ENCODE measurements at places on chromosomes 2 and 18.

DNA sequence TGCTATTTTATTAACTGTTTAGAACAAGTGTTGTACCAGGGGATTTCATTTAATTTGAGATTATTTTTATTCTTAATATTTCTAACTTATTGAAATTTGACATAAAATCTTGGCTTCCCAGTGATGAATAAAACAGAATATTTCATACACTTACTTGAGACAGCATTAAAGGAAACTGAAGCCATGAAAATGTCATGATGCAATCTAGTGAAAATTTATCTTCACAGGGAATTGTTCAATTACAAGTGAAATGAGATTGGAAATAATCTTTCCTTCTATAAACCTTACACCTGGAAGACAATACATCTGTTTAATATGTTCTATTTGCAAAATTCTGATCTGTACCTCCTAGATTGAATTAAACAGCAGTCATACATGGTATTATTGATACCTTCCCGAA lies 511.0 kb upstream of the CDH7 start:
- no peaks in the 10 kb centered on the region for H3K4me1 ChIP-seq
- H3K4me3 ChIP-seq = no peak overlapping the region
- no peak for DNase-seq

DNA sequence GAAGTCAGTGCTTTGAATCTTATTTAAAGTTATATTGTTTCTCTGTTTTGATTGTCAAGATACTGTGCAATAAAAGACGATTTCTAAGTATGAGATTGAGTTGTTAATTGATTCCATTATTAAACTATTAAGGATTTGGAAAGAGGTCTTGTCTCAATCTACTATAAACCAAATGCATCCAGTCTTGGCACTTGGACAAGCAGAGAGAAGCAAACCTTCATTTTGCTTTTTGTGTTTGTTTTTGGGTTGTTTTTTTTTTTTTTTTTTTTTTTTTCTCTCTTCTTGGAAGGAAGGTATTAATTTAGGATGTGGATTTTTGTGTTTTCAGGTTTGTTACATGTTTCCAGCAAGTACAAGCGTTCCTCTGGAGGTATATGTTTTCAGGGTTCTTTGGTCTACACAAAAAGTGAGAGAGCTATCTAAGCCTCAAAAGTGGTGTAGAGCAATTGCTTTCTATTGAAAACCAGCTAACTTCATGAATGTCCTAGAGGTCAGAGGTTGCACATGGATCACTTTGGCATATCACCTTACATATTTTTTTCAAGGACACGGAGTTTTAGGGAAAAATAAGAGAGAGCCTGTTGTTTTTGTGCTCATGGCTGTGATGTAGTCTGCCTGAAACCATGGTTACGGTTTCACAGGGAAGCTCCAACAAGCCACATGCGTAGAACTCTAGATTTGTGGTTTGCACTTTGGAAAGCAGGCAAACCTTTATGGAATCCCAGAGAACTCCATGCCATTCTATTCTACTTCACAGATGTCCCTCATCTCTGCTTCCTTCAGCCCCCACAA lies 1.8 kb downstream of the PRKCE start:
- H3K36me3 ChIP-seq = no peaks in the 10 kb centered on the region
- no peak overlapping the region for H3K27ac ChIP-seq
- no peak for DNase-seq
- H3K4me3 ChIP-seq = no peak overlapping the region

GRCh38 chr2:109727929-109728447 lies 66.1 kb upstream of the RGPD5 start:
- no peak for DNase-seq
- H3K27me3 ChIP-seq = no peaks in the 10 kb centered on the region
- H3K27ac ChIP-seq = no peak overlapping the region
- no peak overlapping the region for H3K4me3 ChIP-seq

DNA sequence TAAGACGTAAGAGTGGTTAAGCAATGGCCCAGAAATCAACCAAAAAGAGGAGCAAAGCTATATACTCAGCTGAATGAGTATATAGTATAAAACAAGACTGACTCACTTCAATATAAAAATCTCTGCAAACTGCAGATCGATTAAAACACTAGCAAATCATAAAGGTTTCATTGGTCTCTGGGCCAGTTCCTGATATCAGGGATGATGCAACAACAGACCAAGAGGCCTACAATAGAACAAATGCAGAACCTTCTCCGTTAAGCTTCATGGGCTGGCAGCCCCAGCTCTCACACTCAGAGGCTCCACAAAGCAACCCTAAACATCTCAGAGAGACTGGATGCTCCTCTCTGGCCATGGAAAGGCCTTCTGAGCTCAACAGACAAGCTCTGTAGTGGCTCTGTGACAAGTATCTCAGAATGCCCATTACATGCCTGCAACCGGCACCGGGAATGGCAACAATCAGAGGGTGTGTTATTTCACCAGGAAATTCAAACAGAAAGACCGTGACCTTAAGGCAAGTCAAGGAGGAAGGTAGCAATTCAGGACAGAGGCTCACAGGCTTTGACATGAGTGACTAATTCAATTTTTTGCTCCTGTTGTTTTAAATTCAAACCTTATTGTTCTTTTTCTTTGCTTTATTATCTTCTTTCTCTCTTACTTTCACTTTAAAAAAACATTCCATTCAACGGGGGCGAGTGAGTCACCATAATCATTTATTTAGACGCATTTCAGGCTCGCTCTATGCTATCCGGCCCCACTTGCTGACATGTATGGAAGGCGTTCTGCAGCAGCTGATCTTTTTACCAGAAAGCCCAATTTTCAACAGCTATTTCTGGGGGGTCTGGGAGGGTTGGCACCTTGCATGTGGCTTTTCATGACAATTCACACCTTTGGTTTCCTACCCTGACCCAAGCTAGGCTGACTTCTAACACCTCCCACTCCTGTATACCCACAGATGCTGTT lies 15.1 kb downstream of the CYRIA start:
- H3K4me1 ChIP-seq = no peaks in the 10 kb centered on the region
- H3K4me3 ChIP-seq = no peak overlapping the region
- no peak for DNase-seq
- H3K27me3 ChIP-seq = no peaks in the 10 kb centered on the region
- H3K27ac ChIP-seq = no peak overlapping the region

DNA sequence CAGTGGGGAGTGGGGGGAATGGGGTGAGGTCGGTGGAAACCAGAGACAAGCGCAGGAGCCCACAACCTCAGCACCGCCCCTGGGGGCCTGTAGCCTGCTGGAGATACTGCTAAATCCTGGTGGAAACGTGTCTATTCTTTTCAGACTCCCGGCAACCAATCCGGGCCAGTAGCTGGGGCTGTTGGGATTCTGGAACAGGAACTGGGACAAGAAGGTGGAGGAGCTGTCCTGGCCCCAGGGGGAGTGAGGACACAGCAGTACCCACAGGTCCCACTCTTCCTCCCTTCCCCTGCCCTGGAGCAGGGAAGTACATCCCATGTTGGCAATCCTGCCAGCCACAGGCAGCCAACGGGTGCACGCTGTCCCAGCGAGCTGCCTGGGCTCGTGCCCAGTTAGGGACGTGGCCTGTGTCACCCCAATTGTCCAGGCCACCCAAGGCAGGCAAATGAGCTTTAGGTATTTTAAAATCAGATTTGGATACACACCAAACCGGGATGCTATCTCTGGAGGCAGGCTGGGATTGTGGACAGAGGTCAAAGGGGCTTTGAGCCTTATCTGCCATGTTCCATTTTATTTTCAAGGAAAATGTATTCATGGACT lies 51.8 kb downstream of the HS1BP3 start:
- peaks cover 2% of the 10 kb centered on the region for H3K27me3 ChIP-seq
- H3K27ac ChIP-seq = no peak overlapping the region
- H3K4me1 ChIP-seq = peaks cover 5% of the 10 kb centered on the region
- DNase-seq = no peak
- no peaks in the 10 kb centered on the region for H3K36me3 ChIP-seq

DNA sequence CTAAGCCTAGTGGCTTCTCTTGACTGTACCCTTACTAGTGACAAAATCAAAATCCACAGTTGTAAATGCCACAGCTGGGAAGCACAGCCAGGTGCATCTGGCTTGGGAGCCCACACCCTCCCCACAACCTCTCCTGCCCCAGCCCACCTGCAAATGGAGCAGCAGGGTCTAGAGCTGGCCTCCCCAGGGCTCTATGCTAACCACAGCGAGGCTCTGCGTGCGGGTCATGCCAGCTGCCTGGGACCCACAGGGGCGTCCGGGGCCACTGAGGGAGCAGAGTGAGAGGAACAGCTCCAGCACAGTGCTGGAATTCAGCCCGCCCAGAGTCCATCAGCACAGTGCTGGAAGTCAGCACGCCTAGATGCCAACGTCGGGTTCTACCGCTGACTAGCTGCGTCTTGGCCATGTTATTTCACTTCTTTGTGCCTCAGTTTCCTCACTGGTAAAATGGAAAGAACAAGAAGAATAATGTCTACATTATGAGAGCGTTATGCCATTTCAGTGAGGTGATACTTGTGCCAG lies 109.1 kb upstream of the ID2 start:
- peaks cover 1% of the 10 kb centered on the region for H3K27me3 ChIP-seq
- H3K4me3 ChIP-seq = no peak overlapping the region
- no peak overlapping the region for H3K27ac ChIP-seq
- peaks cover 19% of the 10 kb centered on the region for H3K4me1 ChIP-seq

DNA sequence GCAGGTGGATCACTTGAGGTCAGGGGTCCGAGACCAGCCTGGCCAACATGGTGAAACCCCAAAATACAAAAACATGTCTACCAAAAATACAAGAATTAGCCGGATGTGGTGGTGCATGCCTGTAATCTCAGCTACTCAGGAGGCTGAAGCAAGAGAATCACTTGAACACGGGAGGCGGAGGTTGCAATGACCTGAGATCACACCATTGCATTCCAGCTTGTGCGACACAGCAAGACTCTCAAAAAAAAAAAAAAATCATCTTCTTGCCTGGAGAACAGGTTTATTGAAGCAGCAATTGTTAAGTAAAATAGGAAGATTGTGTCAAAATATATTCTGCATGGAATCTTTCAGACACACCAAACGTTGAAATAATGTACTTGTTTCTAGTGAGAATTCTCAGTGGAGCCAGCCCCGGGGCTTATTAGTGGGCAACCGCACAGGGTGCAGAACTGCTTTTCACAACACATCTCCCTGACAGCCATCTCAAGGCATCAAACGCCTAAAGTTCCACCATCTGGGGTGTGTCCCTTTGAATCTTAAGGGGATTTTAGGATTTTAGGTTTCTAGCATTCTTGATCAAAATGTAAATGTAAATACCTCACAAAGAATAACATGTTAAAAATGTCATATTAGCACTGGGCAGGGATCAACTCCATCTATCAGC lies 28.6 kb upstream of the PPP4R1 start:
- H3K4me1 ChIP-seq = peaks cover 4% of the 10 kb centered on the region
- peak overlapping the region; percentile 78 for H3K27ac ChIP-seq
- no peaks in the 10 kb centered on the region for H3K36me3 ChIP-seq
- H3K4me3 ChIP-seq = peak overlapping the region; percentile 20

DNA sequence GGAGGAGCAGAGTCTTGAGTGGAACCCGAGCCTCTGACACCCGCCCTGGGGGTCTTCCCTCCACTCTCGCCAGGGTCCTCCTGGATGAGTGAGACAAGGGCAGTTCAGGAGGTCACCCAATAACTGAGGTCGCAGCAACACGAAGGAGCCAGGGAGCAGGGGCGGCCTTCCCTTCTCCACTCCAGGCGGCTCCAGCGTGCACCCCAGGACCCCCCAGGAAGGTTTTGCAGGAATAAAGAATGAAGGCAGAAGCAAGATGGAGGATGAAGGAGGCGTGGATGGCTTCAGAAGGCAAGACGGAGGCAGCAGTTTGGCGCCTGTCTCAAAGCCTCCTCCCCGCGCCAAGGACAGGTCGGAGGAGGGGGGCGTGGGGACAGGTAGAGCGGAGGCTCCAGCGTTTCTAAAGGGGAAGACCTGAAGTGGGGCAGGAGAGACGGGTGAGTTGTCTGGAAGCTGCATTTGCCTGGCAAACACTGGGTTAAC lies 579 bp upstream of the ITM2C start:
- peak overlapping the region; percentile 88 for H3K4me3 ChIP-seq
- no peak for DNase-seq
- peaks cover 50% of the 10 kb centered on the region for H3K4me1 ChIP-seq

DNA sequence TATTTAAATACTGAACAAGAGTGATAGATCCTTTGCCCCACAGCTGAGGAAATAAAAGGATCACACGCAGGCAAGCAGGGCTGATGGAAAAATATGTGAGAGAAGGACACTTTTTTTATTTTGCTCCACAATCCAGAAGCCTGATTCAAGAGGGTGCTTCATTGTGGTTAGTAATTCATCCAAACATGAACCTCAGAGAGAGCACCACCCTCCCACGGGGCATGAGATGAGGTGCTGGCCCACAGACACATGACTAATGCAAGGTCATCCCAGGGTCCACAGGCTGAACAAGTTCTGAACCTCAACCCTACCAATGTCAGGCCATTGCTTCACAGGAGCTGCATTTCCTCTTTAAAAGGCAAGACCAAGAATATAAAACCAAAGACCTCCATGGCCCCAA lies 239.6 kb downstream of the MREG start:
- H3K27ac ChIP-seq = no peak overlapping the region
- peaks cover 4% of the 10 kb centered on the region for H3K4me1 ChIP-seq
- no peaks in the 10 kb centered on the region for H3K27me3 ChIP-seq
- no peaks in the 10 kb centered on the region for H3K36me3 ChIP-seq
- no peak overlapping the region for H3K4me3 ChIP-seq

- H3K4me1 ChIP-seq = no peaks in the 10 kb centered on the region
- H3K27ac ChIP-seq = no peak overlapping the region
- H3K36me3 ChIP-seq = no peaks in the 10 kb centered on the region
- H3K4me3 ChIP-seq = no peak overlapping the region
- H3K27me3 ChIP-seq = no peaks in the 10 kb centered on the region
- no peak for DNase-seq
Measured at GRCh38 chr18:13278062-13278630, 59.6 kb downstream of the LDLRAD4 start.

GRCh38 chr2:176526995-176527901 lies 258.0 kb downstream of the MTX2 start:
- H3K27ac ChIP-seq = no peak overlapping the region
- no peak for DNase-seq
- H3K4me3 ChIP-seq = no peak overlapping the region
- peaks cover 1% of the 10 kb centered on the region for H3K27me3 ChIP-seq
- no peaks in the 10 kb centered on the region for H3K36me3 ChIP-seq
- H3K4me1 ChIP-seq = no peaks in the 10 kb centered on the region

- DNase-seq = no peak
- H3K27me3 ChIP-seq = no peaks in the 10 kb centered on the region
- H3K4me1 ChIP-seq = peaks cover 7% of the 10 kb centered on the region
- no peak overlapping the region for H3K4me3 ChIP-seq
- no peaks in the 10 kb centered on the region for H3K36me3 ChIP-seq
- H3K27ac ChIP-seq = no peak overlapping the region
Measured at GRCh38 chr2:56476509-56477071, 292.8 kb downstream of the CCDC85A start.

DNA sequence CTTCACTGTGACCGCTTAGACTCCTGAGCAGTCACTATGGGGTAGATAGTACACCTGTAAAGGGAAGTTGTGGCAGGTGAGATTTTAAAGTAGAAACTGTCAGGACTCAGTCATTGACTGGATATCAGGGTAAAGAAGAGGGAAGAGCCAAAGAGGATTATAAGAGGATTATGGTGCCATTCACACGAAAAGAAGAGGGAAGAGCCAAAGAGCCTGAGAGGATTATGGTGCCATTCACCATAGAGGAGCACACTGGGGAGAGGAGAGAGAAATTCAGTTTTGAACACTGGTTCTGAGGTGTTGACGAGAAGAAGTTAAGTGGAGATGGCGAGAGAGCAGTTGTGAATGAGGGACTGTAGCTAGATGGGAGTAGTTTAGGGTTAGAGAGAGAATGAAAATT lies 16.9 kb upstream of the KCNJ13 start:
- no peak for DNase-seq
- peaks cover 28% of the 10 kb centered on the region for H3K36me3 ChIP-seq
- H3K27me3 ChIP-seq = no peaks in the 10 kb centered on the region
- no peak overlapping the region for H3K27ac ChIP-seq
- H3K4me1 ChIP-seq = no peaks in the 10 kb centered on the region
- no peak overlapping the region for H3K4me3 ChIP-seq

Measured in H1 (cell line).